ENCODE measurements at places on chromosomes 3 and 15. TPM values are rescaled to one million over a fixed set of nuclear protein-coding genes. Genes with fewer than 3 reads are reported as not detected.

- DNase-seq, result no peak
These were observed 6.3 kb upstream of the HES1 start for GRCh38 chr3:194129581-194130133.

GRCh38 chr15:87200149-87200548 is 1056.4 kb downstream of the NTRK3 start:
- no peak for DNase-seq

GRCh38 chr3:138938877-138939560 is 7.9 kb downstream of the FOXL2 start:
- DNase-seq, result no peak

DNA sequence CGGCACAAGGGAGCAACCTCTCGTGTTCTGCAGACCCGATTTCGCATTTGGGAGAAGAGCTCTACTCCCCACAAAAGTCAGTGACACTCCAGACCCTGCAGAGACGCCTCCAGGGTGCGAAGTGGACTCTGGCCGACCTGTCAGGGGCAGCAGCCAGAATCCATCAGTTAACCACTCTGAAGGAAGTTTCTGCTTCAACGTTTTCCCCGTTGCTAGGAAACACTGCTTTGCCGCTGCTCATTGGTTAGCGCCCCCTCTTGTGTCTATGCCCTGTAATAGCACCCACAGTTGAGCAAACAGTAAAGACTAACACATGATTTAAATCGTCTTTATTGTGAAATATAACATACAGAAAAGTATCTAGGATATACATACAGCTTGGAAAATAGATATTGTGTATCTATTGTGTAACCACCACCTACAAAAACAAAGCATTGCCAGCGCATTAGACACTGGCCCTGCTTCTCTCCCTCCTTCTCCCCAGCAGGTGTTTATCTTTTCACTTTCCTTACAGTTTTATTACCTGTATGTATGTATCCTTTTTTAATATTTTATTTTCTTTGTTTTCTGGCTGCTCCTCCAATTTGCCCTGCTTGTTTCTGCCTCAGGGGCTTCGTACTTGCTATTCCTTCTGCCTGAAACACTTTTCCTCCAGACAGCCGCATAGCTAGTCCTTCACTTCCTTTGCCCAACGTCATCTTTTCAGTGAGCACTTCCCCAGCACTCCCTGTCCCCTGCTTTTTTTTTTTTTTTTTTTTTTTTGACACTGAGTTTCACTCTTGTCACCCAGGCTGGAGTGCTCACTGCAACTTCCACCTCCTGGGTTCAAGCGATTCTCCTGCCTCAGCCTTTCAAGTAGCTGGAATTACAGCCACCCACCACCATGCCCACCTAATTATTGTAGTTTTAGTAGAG is 38.8 kb downstream of the TMEM40 start:
- DNase-seq, result peak; percentile 93

GRCh38 chr3:45226206-45226915 is at the start of gene TMEM158:
TSS of gene TMEM158 (minus strand) at chr3:45226287. CDS start at chr3:45226027, 260 bp downstream.
- DNase-seq, result peak; percentile 64

GRCh38 chr3:58627570-58627885 is 39.0 kb downstream of the FAM3D start:
- DNase-seq, result peak; percentile 33

GRCh38 chr15:67150023-67150860 is 84.8 kb downstream of the SMAD3 start:
- DNase-seq, result peak; percentile 91

MTHFS gene
- total RNA-seq, result 16.1 TPM

ANKRD63 gene
- not detected for total RNA-seq

RTP1 gene
- total RNA-seq, result not detected

Data from lung microvascular endothelial cell (primary cell).